ENCODE measurements at places on chromosomes 3 and 15. TPM values are rescaled to one million over a fixed set of nuclear protein-coding genes. Genes with fewer than 3 reads are reported as not detected.

The THSD4 gene
- 3.1 TPM for polyA plus RNA-seq

The PTH1R gene
- polyA plus RNA-seq: 6.1 TPM

The FAM107A gene
- polyA plus RNA-seq: 60.3 TPM

The ARHGEF26 gene
- 7.1 TPM for polyA plus RNA-seq

The RBSN gene
- polyA plus RNA-seq: 9.5 TPM

The GNAT1 gene
- polyA plus RNA-seq: 0.13 TPM

The CD86 gene
- polyA plus RNA-seq: 3.4 TPM

The GCNT3 gene
- 0.06 TPM for polyA plus RNA-seq

The TCTA gene
- polyA plus RNA-seq: 31.2 TPM

The PLSCR2 gene
- 0.14 TPM for polyA plus RNA-seq

The MESP2 gene
- 0.39 TPM for polyA plus RNA-seq

The CPN2 gene
- 0.22 TPM for polyA plus RNA-seq

The POC1A gene
- polyA plus RNA-seq: 0.74 TPM

The ADPRH gene
- polyA plus RNA-seq: 5.4 TPM

The CD200R1 gene
- polyA plus RNA-seq: 0.18 TPM

The ZNF502 gene
- polyA plus RNA-seq: 1.8 TPM

The SOX14 gene
- not detected for polyA plus RNA-seq

The P2RY1 gene
- polyA plus RNA-seq: 1.0 TPM

The ZBTB11 gene
- 5.9 TPM for polyA plus RNA-seq

The IL16 gene
- polyA plus RNA-seq: 9.3 TPM

The ACTC1 gene
- polyA plus RNA-seq: 20.1 TPM

The SKOR1 gene
- 0.40 TPM for polyA plus RNA-seq

The EAF1 gene
- 7.5 TPM for polyA plus RNA-seq
